ENCODE measurements at places on chromosomes 3 and 15. TPM values are rescaled to one million over a fixed set of nuclear protein-coding genes. Genes with fewer than 3 reads are reported as not detected.

GRCh38 chr3:180661444-180661843 is 17.8 kb downstream of the CCDC39 start:
- no peaks in the 10 kb centered on the region for H3K27me3 ChIP-seq
- no peaks in the 10 kb centered on the region for H3K36me3 ChIP-seq
- no peak for DNase-seq
- H3K27ac ChIP-seq = no peak overlapping the region
- H3K4me1 ChIP-seq = no peaks in the 10 kb centered on the region

DNA sequence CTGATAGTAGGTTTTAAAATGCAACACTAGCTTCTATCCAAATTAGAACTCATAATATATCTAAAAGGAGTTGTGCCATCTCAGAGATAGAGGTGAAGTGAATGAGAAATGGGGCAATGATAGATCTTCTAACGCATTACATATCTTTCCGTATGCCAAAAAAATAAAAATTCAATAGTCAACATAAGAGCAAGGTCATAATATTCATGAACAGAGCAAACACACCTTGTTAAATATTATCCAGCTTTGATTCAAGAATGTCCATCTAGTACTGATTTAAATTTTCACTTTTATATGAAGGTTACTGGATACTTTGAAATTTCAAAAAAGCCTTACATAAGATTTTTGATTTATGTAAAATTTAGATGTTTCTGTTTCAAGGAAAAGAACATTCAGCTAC is 554.5 kb downstream of the NSUN3 start:
- H3K36me3 ChIP-seq = no peaks in the 10 kb centered on the region
- H3K4me3 ChIP-seq = no peak overlapping the region
- no peaks in the 10 kb centered on the region for H3K27me3 ChIP-seq
- DNase-seq = no peak

SIAH2 gene
- total RNA-seq = 31.5 TPM

DNA sequence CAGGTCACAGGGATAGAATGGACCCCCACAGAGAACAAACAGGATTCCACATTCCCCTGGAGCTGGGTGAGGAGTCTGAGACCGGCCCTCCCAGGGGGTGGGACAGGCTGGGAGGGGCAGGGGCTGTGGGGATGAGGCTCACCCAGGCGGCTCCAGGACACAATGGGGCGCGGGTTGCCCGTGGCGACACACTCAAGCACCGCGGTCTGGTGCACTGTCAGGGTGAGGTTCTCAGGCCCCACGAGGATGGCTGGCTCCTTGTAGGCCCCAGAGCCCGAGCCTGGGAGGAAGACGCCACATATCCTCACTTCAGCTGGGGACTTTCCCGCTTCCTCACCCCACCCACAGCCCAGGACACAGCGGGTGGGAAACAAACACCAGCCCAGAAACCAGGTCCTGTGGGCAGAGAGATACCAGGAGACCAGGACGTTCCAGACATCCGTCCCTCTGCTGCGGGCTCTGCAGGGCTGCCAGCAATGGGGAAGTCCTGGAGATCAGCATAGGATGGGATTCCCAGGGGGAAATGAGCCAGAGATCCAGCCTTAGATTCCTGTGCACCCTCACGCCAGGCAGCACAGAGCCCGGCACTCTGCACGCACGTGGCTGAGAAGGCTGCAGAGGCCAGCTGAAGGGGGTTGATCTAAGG is 30.2 kb downstream of the RNU5B-1 start:
- peaks cover 3% of the 10 kb centered on the region for H3K4me1 ChIP-seq
- no peak for DNase-seq
- H3K27me3 ChIP-seq = no peaks in the 10 kb centered on the region
- H3K27ac ChIP-seq = no peak overlapping the region

GRCh38 chr3:181076558-181076957 is 87.0 kb upstream of the DNAJC19 start:
- H3K4me3 ChIP-seq = no peak overlapping the region
- no peaks in the 10 kb centered on the region for H3K36me3 ChIP-seq
- no peaks in the 10 kb centered on the region for H3K27me3 ChIP-seq
- DNase-seq = no peak
- H3K27ac ChIP-seq = no peak overlapping the region
- H3K4me1 ChIP-seq = no peaks in the 10 kb centered on the region

Measured in activated CD8-positive, alpha-beta T cell treated with anti-CD3 and anti-CD28 coated beads, Interleukin-2, amount 10 ng/mL, durations not matched to agents 7 days and 5 days (primary cell).